ENCODE measurements at places on chromosomes 12 and 14.

DNA sequence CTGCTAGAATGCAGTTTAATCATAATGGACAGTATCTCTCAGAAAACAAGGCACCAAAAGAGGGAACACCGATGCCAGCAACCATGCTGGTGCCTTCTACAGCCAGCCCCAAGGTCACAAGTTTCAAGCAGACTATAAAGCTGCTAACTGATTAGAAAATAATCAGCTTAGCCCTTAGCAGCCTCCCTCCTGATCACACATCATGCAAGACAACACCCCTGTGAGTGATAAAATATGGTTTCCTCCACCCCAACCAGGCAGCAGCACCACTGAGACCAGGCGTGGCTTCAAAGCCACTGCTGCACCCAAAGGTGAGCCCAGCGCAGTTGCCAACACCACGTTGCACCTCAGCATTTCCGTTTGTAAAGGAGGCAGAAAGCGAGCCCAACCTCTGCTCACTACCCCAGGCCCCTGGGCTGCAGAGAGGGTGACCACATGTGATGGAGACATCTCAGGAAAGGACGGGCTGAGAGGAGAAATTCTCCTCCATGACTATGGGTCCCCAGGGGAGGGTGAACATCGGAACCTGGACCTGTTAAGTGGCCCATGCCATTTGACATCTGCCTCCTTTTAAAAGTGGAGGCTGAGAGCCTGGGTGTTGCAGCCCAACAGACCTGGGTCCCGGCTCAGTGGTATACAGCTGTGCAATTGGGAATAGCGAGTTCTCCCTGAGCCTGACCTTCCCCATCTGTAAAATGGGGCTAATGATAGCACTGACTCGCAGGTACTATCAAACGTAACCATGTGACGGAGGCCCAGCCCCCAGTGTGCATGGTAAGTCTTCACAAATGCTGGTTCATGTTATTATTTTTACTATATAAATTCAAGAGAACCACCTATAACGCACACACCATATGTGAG, 11.5 kb downstream of the ZFP36L1 start:
- no peak for DNase-seq

DNA sequence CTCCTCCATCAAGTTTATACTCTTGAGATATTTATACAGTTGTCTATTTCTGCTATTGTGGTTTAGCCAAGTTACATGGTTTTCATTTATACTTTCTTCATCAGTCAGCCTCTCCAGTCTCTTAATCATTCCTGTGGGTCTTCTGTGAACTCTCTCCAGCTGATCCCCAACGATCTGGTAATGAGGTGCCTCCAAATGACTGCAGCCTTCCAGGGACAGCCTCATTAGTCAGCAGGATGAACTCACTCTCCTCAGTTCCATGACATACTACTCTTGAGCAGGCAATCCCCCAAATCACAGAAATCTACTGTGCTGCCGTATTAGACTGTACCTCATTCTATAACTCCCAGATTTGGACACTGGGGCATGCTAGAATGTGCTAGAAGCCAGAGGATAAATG, 15.3 kb downstream of the AREL1 start:
- DNase-seq: no peak

GRCh38 chr14:24368562-24369252, 723 bp downstream of the NFATC4 start:
- DNase-seq: peak; percentile 75

- no peak for DNase-seq
Observed at GRCh38 chr12:79687711-79688260, 3.0 kb downstream of the PAWR start.

- no peak for DNase-seq
Observed at GRCh38 chr12:55703901-55704761, 3.6 kb downstream of the ITGA7 start.

DNA sequence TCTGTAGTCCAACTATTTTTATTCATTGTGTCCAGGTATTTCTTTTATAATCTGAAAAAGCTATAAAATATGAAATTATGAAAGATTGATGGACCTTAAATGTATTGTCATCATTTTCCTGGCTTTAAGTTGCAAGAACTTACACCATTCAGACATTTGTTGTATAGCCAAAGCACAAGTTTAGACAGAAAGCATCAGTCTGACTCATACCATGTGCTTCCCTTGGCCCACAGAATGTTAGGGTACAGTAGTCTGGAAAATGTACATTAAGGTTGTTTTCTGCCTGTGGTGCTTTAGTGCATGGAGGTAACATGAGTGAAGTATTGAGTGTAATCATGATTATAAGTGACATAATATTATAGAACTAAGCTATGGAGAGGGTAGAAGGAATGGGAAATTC, 1002.5 kb downstream of the BCL11B start:
- DNase-seq: no peak

DNA sequence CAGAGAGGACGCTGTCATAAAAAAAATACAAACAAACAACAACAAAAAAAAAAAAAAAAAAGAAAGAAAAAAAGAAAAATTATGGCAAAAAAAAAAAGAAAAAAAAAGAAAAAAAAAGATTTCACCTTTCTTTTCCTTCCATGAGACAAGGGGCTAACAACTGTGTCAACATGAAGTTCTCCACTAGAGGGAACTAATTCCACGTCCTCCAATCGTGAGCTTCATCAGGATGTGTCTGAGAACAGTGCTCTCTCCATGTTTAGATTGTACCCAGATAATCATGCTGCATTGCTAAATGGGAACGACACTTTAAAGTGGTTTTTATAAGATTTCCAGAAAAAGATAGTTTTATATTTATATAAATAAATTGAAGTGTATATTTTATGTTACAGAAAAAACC, 96.2 kb upstream of the PTPRB start:
- DNase-seq: peak; percentile 42

DNA sequence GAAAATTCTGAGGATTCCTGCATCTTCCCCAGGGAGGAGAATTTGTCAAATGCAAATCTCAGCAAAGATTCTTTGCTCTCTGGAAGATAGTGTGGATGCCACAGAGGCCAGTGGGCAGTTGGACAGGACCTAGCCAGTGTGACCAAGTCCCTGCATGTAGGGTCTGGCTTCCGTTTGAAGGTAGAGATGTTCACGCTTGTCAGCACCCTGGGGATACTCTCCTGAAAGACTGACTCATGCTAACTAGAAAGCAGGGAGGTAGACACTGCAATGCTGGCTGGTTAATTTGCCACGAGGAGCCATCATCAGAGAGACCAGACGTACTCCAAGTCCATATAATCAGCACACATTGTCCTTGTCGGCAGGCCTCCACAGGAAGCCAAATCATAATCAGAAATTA, 130.1 kb downstream of the SAMD4A start:
- DNase-seq: no peak

DNA sequence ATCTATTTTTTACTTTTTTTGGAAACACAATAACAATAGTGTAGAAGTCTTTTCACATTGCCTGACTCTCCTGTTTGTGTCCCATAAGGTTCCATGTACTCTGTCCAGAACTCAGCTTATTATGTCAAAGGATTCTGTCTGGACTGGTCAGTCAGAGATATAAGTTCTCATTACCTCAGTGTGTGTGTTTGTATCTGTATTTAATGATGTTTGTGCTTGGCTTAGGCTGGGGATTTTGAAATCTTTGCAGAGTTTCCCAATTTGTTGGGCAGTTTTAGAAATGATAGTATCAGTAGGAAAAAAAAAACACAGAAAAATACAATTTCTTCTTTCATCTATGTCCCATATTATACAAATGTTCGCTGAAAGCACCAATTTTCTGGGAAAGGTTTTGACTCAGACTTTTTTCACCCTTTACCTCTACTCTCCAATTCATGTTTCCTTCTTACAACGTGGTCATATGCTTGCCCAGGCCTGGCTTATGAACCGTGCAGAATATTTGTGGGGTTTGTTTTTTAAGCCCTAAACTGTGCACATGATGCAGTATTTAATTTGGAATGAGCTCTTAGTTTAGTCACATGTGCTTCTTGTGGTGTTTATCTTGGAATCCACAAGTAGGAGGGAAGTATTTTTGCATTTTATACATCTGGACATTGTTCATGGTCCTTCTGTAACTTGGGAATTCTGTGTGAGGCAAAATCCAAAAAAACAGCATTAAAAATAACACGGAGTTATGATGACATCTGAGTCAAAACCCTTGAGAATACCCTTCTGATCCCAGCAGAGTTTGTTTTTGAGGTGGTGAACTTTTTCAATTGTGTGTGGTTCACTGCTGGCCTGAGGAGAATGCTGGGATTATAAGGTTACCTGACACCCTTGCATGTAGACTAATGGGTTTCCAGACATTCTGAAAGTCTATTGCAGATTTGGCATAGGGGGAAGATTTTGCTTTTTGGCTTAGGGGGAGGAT, 121.2 kb downstream of the RAD51B start:
- DNase-seq: no peak

Measured in NCI-H187 (cell line).